Thoracic aorta (tissue), 2 donors: ENCODE measurements at places on chromosomes 1 and 21.

- no peak for DNase-seq
Measured at GRCh38 chr1:222123111-222123510, 381.2 kb upstream of the DUSP10 start.

GRCh38 chr1:13908128-13908527, 208.1 kb downstream of the PRDM2 start:
- no peak for DNase-seq

DNA sequence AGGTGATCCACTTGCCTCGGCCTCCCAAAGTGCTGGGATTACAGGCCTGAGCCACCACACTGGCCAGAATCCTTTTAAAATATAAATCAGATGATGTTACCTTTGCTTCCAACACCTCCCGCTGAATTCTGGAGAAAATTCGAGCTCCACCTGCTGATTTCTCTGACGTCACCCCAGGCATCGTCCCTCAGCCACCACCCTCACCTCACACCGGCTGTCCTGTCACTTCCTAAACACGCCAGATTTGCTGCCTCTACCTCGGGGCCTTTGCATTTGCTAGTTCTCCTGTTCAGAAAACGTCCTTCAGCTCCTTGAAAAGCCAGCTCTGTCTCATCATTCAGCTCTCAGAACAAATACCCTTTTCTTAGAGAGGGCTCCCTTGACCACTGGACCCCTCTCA, 57.9 kb downstream of the FBXO2 start:
- no peak for DNase-seq

DNA sequence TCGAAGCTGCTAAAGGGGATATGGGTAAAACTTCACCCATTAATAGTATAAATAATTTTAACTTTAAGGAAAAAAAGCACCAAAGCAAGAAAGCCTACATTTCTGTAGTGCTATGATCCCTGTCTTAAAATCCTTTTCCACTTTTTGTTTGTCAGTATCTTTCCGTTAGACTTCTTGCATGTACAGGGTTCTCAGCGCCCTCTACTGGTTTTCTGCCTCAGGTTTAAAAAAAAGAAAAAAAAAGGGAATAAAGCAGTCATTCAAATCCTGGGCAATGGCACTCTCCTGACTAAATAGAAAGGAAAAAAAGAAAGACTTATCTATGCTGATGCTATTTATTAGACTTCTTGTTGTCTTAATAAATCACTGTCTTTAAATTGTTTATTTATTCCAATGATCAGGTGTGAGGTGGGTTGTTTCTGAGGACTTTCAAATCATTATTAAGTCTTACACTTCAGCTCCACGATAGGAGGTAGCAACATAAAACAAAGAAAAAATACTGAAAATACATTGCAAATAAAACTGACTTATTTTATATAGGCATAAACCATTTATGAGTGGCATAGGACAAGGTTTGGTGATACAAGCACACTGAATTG, 475.4 kb upstream of the NR5A2 start:
- no peak for DNase-seq

DNA sequence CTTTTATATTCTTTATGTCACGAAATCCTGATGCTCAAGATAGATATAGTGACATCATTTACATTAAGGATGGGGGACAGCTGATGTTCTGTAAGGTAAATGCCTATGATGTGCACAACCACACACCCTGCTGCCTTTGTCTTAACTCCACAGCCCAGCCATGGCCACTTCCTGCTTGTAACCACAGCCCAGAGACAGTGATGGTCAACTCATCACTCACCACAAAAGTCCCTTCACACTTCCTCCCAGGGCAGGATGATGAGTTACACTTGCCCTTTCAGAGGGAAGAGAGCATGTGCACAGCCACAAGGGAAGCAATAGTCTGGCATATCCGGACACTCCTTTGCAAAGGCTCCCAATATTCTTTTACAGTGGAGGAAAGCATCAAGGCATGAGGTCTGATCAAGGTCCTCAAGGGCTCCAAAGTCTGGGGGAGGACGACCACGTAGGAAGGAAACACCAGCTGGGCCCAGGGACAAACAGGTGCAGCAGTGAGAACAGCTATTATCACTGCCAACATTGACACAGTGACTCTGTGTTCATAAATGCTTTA, 53.8 kb downstream of the PLPP3 start:
- DNase-seq, result no peak
